ENCODE measurements at places on chromosomes 4 and X.
A peak's percentile ranks its signal among the peaks of the same experiment; 100 is the strongest.

- no peak for DNase-seq
Observed at GRCh38 chrX:80721186-80721585, 88.5 kb downstream of the BRWD3 start.

DNA sequence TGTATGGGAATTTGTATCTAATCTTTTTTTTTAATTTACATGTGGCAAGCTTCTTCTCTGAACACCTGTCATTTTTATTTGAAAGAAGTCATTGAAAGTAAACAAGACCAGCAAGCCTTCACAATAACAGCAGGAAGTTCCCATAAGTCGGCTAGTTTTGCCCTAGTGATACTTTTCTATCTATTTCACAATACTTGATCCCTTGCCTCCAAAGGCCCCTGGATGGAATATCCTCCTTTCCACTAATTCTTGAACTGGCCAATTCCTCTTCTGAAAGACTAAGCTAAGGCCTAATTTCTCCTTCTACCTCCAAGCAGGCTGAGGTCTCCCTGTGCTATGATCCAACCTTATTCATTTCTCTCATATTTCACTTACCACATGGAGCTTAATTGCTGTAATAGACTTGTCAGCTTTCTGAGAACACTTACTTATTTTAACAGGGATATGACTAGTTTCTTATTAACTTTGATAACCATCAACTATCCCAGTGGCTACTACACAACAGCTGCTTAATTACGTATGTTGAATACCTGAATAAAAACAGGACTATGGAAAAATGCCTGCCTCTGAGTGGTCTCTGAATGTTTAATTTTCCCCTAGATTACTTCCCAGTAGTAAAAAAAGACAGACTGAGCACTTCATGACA, 194.2 kb downstream of the MAD2L1 start:
- peak; percentile 64 for DNase-seq

DNA sequence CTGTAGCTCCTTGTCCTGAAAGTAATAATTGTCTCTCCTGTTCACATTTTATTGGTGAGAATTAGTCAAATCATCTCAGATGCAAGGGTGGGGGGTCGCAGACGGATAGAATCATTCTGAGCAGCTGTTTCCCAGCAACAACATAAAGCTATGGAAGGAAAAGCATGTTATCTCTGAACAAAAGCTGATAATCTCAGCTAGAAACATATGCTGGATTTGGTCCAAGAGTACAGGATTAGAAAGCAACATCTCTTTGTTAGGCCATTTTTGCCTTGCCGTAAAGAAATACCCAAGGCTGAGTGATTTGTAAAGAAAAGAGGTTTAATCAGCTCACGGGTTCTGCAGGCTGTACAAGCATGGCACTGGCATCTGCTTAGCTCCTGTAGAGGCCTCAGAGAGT, 472.8 kb upstream of the BOD1L1 start:
- DNase-seq, result no peak

DNA sequence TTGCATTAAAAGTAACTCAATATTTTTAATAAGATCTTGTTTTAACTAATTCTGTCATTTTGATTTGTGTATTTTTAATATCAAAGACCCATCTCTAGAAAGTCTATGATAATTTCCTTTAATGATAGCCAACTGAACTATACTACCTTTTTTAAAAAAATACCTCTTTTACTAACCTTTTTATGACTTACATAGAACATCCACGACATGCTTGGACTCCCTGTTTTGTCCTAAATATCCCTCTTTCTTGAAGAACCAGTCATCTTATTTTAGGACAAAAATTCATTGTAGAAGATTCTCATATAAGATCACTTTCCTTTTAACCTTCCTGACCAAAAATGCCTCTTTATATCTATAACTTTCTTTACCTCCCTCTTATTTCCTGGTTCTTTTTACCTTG, 76.8 kb upstream of the GC start:
- no peak for DNase-seq

DNA sequence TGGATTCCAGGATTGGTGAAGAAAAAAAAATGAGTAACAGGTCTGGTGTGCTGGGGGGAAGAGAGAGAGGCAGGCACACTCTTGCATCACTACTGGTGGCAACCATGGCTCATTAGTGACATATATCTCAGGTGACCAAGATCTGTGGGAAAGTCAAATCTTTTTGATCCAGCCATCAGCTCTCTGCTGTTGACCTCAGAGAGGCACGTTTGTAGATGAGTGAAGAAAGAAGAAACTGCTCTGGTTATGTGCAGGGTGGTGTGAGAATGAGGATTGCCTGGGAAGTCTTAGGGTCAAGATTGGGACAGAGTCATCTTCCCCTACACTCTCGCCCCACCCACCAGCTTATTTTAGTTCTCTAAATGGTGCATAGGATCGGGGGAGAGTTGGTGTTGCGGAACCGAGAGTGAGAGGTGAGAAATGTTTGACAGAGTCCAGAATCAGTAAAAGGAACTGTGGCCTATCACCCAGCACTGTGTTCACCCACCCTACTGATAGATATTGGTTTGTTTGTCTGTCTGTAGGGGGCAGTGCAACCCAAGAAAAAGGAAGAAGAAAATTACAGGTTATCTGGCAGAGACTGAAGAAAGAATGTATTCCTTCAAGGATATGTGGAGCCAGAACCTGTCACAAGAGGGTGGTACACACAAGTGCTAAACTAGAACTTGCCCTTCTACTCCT, 21.9 kb downstream of the ARMCX6 start:
- peak; percentile 12 for DNase-seq

- DNase-seq, result no peak
Observed at GRCh38 chrX:9133426-9133825, 99.5 kb upstream of the FAM9B start.

DNA sequence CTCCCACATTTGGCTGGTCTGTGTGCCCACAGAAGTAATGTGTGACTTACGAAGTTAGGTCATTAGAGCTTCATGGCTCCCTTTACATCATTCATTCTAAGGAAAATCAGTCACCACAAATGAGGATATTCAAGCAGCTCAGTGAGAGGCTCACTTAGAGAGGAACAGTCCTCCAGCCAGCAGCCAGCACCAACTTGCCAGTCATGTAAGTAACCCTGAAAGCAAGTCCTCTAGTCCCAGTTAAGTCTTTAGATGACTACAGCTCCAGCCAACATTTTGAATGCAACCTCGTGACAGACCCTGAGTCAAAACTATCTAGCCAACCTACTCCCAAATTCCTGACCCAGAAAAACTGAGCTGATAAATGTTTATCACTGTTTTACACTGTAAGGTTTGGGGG, 71.3 kb downstream of the LRBA start:
- DNase-seq, result no peak

DNA sequence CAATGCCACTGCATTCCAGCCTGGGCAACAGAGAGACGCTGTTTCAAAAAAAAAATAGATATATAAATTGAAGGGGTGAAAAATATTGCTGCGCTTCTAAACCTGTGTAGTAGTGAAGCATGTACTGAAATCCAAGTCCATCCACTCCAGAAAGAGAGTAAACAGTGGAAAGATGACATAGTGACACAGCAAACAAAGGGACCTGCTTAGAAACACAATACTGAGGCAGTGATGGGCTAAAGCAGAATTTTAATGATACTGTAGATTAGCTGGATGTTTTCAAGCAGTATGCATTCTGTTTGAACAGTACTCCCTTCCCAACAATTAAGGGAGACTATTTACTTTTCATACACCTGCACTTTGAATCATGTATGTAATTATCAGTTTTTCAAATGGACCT, 42.5 kb downstream of the TFDP3 start:
- no peak for DNase-seq

DNA sequence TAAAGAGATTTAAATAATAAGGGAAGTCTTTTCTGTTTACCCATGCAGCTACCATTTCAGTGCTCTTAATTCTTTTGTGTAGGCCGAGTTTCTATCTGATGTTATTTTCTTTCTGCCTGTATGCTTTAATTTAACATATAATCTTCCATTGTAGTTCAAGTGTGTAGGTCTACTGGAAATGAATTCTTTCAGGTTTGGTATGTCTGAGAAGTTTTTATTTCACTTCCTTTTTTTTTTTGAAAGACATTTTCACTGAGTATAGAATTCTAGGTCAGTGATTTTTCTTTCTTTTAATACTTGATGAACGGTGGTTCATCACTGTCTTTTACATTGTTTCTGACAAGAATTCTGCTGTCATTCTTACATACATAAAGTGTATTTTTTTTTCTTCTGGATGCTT, 42.1 kb downstream of the VAMP7 start:
- no peak for DNase-seq

GRCh38 chrX:63918611-63919010, 133.6 kb upstream of the ARHGEF9 start:
- DNase-seq, result no peak

DNA sequence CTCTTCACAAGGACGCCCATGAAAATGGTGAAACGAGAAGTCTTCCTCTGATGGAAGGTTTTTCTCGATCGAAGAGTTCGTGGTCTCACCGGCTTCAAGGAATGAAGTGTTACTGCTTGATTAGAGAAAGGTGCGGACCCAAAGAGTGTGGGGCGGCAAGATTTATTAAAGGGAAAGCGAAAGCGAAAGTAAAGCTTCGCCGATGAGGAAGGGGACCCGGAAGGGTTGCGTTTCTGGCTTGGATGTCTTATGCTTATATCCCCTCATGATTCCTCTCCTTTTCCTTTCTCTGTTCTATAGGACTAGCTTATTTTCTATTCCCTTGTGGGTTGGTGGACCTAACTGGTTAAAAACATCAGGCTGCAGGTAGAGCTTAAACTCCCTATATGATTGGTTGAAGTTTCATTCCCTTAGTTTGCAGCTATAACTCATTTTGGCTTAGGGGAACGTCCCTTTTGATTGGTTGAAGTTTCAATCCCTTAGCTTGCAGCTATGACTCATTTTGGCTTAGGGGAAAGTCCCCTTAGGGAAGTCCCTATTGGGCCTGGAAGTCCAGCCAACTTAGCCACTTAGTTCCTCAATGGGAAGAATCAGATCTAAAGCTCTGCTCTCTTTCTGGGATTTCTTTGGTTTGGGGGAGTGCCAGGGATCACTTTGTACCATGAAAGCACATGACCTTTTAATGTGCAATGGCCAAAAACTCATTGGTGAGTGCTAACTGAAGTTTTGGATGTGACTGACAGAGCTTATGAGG, 1025.0 kb upstream of the PCDH10 start:
- peak; percentile 27 for DNase-seq

DNA sequence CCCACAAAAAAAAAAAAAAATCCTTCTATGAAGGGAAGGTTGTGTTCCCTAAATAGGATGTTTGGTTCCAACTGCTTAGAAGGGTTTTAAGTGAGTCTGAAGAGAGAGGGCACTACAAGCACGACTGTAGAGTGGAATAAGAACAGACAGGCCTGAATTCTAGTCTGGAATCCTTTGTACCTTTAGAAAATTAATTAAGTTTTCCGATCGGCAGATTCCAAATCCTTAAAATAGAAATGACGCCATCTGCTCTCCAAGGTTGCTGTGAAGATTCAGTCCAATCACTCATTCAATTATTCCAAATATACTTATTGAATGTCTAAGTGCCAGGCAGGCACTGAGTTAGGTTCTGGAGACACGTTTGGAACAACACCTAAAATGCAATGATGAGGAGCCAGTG, 3.8 kb downstream of the HS3ST1 start:
- no peak for DNase-seq

DNA sequence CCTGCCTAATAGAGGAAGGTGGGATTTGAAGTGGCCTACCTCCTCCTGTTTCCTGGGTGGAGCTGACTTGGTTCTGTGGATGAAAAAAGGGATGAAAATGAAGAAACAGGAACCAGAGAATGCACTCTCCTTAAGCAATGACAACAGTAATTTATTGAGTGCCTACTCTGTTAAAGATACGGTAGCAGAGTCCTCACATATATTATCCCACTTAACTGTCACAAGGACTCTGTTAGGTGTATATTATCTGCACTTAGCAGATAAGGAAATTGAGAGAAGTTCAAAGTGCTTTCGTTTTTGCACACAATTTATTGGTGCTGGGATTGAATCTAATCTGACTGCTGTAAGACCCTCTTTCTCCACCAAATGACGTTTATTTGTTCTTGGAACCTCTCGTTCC, 301.2 kb downstream of the PACRGL start:
- no peak for DNase-seq

GRCh38 chrX:143165778-143166177, 140.1 kb downstream of the SPANXN4 start:
- no peak for DNase-seq

GRCh38 chrX:120664081-120664480, 34.2 kb upstream of the C1GALT1C1 start:
- no peak for DNase-seq

GRCh38 chr4:166279261-166279660, 406.2 kb downstream of the TLL1 start:
- no peak for DNase-seq

DNA sequence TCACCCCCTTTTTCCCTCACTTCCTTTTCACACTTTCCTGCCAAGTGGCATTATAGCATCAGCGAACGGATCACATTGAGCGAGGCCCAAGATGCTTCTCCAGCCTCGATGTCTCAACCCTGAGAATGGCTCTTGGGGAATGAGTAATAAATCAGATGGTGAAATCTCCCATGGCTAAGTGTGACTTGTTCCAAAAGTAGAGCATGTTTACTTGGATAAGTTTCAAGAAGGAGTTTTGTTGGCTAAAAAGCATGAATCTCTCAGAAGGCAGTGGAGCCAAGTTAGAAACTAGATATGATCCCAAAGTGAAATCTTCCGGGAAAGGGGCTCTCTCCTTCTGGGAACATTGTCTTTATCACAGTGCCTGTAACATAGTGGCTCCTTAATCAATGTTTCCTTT, 316.3 kb downstream of the CAMK2D start:
- DNase-seq, result peak; percentile 61

DNA sequence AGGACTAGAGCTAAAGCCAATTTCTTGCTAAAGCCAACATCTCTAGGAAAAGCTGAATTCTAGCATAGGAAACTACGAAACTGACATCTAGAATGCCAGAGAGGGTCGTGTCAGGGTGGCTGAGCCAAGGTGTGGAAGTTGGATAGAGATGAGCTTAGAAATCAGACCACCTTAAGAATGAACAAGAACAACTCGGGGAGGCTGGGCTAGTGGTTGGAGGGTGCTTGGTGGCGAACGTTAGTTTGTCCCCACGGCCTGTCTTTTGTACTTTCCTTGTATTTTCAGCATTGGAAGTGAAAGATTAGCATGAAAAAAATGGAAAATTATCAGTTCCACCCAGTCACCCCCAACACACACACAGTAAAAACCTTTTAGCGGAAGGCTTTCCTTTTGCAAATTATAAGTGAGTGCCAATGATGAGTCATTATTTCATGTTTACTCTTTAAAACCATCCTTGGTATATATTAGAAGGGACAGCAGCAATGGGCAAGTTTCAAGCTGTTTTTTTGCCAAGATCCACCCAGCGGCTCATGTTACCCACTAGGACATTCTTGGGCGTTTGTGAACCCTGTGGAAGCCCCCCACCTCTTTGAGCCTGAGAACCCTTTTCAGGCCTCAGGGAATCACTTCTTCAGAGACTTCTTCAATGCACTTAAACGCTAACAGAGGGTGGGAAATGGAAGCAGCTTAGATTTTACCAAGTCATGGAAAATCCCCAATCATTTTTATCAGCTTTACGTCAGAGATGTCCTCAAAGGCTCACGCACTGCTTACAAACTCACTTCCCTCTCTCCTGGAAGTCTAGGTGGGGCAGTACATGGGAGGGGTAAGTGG, 4.9 kb upstream of the PPEF1 start:
- no peak for DNase-seq

GRCh38 chr4:105198541-105198940, 51.9 kb downstream of the TET2 start:
- DNase-seq, result no peak
